ENCODE measurements at places on chromosomes 13 and 19. TPM values are rescaled to one million over a fixed set of nuclear protein-coding genes. Genes with fewer than 3 reads are reported as not detected.

DNA sequence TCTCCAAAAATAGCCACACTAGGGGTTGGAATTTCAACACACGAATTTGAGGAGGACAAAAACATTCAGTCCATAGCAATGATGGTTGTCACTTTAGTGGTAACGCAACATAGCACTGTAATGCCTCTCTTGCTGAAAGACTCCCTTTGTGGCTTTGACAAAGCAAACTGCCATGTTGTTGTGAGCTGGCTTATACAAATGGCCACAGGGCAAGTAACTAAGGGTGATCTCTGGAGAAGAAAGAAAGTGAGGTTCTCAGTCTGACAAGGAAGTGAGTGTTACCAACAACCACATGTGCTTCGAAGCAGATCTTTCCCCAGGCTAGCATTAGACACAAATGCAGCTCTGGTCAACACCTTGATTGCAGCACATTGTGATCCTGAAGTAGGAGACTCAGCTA lies 79.1 kb upstream of the PCDH17 start:
- no peak for DNase-seq

- no peak for DNase-seq
Observed at GRCh38 chr19:46704379-46705076, 12.4 kb downstream of the PRKD2 start.

DNA sequence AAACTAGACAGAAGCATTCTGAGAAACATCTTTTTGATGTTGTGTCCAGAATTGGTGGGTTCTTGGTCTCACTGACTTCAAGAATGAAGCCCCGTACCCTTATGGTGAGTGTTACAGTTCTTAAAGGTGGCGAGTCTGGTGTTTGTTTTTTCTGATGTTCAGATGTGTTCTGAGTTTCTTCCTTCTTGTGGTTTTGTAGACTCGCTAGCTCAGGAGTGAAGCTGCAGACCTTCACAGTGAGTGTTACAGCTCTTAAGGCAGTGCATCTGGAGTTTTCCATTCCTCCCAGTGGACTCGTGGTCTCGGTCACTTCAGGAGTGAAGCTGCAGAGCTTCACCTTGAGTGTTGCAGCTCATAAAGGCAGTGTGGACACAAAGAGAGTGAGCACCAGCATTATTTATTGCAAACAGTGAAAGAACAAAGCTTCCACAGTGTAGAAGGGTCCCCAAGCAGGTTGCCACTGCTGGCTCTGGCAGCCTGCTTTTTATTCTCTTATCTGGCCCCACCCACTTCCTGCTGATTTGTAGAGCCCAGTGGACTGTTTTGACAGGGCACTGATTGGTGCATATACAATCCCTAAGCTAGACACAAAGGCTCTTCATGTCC lies 1820.8 kb downstream of the UQCRFS1 start:
- no peak for DNase-seq

The NLRP12 gene
- polyA plus RNA-seq, result 0.17 TPM

- DNase-seq, result no peak
Observed at GRCh38 chr13:31184451-31184850, 15.3 kb upstream of the B3GLCT start.

DNA sequence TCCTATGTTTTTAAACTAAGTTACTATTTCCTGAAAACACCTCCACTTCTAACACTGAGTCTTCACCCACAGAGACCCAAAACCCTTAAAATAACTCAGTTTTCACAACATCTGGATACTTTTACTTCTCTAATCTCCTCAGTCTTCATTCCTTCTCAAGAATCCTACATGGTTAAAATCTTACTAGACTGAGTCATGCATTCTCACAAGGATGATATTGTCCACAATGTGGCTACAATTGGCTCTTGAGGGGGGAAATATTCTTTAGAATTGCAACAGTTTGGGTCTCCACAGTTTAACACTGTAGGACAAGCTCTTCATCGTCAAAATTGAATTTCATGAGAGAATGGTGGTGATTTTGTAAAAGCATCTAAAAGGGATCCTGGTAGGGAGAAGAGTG lies 397.1 kb downstream of the SLITRK5 start:
- DNase-seq, result no peak

DNA sequence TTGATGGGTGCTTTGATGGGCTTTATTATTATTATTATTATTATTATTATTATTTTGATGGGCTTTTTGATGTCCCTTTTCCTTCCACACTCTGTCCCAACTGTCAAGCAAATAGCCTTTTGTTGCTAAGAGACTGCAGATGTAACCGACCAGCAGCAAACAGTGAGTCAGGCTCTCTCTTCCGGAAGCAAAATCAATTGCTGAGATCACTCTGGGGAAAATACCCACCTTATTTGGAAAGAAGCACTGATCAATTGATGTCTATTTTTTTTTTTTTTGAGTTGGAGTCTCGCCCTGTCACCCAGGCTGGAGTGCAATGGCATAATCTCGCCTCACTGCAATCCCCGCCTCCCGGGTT lies 2.9 kb downstream of the LDLR start:
- no peak for DNase-seq

- DNase-seq, result no peak
Observed at GRCh38 chr19:3923912-3924311, 9.0 kb upstream of the NMRK2 start.

- no peak for DNase-seq
Observed at GRCh38 chr19:10086591-10087192, 575 bp downstream of the SHFL start.

The LIPE gene
- 10.0 TPM for polyA plus RNA-seq

- DNase-seq, result no peak
Observed at GRCh38 chr13:33679658-33680012, 138.3 kb upstream of the RFC3 start.

- DNase-seq, result no peak
Observed at GRCh38 chr13:51257187-51257586, 35.0 kb downstream of the FAM124A start.

The PDX1 gene
- polyA plus RNA-seq, result not detected

- peak; percentile 21 for DNase-seq
Observed at GRCh38 chr19:49997709-49998108, 27.5 kb downstream of the VRK3 start.

GRCh38 chr13:55550624-55551023 lies 1590.1 kb upstream of the PRR20A start:
- no peak for DNase-seq

GRCh38 chr13:30396434-30397075 lies 25.7 kb upstream of the UBE2L5 start:
- DNase-seq, result no peak

DNA sequence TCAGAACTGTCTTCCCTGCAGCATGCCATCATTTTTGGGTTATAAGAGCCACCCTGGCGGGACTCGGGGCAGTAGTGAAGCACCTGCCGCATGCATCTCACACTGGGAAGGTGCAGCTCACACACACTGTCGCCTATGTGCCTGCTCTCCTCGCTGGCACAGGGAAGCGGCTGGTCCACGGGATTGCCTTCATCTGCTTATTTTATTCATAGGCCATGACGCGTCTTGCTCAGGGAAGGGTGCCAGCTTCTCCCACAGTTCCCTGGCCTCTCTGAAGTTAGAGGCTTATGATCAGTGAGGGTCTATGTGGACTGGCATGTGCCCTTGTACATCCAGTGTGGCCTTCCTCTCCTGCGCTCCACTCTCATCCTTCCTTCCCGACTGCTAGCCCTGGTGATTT lies 150.0 kb downstream of the KLF12 start:
- no peak for DNase-seq

The MIA gene
- polyA plus RNA-seq, result 4.2 TPM

GRCh38 chr13:73702419-73703071 lies 431.7 kb downstream of the KLF12 start:
- DNase-seq, result no peak

DNA sequence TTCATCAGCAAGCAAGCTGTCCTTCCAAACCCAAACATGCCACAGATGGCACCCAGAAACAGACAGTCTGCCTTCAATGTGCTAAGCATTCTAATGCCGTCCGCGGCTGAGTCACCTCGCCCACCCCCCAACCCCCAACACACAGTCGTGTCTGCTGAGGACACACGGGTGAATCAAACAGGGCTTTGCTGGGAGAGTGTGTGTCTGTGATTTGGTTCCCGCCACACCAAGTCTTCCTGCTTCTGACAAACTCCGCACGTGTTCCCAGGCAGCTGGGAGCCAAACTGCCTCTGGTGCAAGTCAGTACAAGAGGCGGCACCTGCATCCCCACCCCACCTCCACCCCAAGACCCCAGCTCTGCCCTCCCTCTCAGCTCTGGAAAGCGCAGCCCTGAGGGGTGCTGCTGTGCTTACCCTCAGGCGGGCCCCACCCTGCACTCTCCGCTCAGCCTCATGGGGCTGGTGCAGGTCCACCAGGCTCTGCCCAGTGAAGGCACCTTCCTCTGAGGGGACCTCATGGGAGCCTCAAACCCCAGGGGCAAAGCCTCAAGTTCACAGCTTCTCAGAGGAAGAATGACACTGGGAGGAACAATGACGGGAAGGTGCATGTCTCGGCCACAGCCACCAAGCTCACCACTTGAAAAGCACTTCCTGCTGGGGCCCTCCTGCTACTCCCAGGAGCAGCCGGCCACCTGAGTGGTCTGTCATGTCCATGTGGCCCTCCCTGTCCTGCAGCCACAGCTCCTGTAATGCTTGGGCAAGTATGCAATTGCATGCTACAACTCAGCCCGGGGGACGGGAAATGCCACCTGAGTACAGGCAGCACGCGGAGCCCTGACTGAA lies 15.0 kb upstream of the SLC35E1 start:
- DNase-seq, result no peak

GRCh38 chr13:114208134-114208533 lies 26.6 kb upstream of the CDC16 start:
- no peak for DNase-seq

The ARRDC2 gene
- 2.3 TPM for polyA plus RNA-seq

- no peak for DNase-seq
Observed at GRCh38 chr13:33739254-33739653, 78.7 kb upstream of the RFC3 start.

The PPM1N gene
- 0.27 TPM for polyA plus RNA-seq

DNA sequence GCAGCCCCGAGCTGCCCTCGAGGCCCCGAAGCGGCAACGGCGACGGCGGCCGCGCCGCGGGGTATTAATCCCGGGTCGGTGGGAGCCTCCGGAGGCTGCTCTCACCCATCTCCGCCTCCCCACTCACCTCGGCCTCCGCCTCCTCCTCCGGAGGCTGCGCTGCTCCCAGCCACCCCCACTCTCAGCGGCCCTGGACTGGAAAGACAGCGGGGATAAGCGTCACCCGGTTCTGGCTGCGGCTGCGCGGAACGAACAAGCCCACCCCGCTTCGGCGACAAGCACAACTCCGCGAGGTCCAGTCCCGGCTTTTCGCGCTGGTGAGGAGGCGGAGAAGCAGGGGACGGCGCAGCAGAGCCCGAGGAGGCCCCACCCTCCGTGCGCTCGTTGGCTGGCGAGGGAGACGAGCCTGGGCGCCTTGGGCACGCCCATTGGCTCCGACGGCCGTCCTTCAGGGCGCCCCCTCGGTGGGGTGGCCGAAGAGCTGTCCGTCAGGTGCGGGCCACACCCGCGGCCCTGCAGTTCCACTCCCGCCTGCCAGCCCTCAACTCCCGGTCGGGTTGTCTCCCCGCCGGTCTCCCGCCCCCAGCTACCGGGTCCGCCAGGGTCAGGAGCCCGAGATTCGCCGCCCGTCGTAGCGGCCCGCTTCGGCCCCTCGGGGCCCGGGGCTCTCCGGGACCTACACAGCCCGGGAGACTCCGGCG lies at the start of gene ZMYM5:
TSS of gene ZMYM5 (minus strand) at position 327 of the 701 bp plus-strand sequence. CDS start 11,469 bp downstream, outside the sequence.
- peak; percentile 98 for DNase-seq

- no peak for DNase-seq
Observed at GRCh38 chr13:51006067-51006845, 96.7 kb downstream of the RNASEH2B start.

The IFNL1 gene
- not detected for polyA plus RNA-seq

GRCh38 chr19:48325265-48325910 lies at the start of gene EMP3:
EMP3 (plus strand) TSS chr19:48325552; CDS start chr19:48326845, 1,293 bp downstream.
- peak; percentile 86 for DNase-seq

DNA sequence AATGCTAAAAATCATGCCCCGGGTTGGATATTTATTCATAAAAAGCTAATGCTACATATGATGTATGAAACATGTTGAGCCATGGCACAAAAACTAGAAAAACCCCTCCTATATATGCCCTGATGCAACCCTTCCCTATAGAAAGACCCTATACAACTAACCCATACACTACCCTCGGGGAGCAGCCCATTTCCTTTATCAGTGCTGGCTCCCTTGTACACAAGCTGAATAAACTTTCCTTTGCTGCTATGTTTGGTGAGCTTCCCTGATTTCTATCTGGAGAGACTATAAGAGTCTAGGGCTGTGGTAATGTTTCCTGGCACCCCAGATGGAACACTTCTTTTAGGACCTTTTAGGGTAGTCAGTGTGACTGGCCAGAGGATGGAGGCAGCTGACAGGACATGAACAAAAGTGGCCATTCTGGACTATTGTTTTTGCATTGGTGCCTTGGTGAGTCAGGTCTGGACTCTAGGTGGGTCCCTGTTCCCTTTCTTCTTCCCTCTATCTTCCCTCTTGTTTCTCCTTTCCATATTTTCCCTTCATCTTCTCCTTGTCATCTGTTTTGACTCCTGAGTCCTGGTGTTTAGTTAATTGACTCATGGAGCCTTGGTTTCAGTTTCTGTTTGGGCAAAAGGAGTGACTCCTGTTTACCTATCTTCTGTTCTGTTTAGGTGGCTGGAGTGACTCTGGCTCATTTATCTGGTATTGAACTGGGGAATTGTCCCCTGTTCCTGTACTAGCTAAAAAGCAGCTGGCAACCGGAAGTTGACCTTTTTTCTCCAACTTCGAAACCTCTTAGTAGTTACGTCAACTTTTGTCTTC lies 1321.8 kb upstream of the PCDH9 start:
- no peak for DNase-seq

DNA sequence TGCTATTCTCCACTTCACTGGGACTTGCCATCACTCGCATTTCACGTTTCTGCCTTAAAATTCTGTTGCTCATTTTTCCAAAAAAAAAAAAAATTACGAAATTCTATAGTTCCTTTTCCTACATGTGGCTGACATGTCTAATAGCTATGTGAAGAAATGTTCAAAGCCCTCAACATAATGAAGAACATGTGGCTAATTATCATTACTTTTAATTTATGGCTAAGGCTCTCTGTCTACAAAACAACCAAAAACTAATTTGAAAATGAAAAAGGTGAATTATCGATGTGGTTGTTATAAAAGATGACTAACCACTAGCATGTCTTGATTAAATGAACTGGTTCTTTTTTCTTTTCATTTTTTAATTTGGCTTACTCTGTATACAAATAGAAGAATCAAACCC lies 940.0 kb downstream of the EFNB2 start:
- no peak for DNase-seq

- no peak for DNase-seq
Observed at GRCh38 chr19:33649627-33650305, 28.0 kb downstream of the CHST8 start.

The KLK6 gene
- 28.0 TPM for polyA plus RNA-seq

GRCh38 chr13:103694471-103694870 lies 628.3 kb upstream of the SLC10A2 start:
- DNase-seq, result no peak

- DNase-seq, result no peak
Observed at GRCh38 chr19:1128106-1128505, 24.3 kb downstream of the GPX4 start.

- DNase-seq, result no peak
Observed at GRCh38 chr19:58497634-58498170, 14.1 kb downstream of the SLC27A5 start.

The ZBTB32 gene
- 0.32 TPM for polyA plus RNA-seq

All from left kidney (tissue), 8 donors.